A673 (cell line): ENCODE measurements at places on chromosomes 7 and 10.

DNA sequence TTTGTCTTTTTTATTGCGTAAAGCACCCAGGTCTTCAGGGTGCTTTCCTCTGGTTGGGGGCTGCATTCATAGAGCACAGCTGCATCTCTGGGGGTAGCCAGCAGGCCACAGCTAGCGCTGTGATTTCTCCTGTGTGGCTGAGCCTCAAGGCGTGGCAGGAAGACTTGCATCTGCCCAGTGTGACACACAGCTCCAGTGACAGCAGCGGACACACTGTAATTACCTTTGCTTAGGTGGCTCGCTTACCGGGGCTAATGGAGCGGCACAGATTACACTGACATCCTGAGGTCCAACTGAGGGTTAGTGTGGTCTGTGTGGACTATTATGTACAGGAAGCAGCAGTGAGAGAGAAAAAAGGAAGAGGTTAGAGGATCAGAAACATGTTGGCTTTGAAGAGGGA, 27.1 kb downstream of the ABCB4 start:
- no peaks in the 10 kb centered on the region for H3K36me3 ChIP-seq
- H3K27me3 ChIP-seq: peaks cover 1% of the 10 kb centered on the region
- H3K4me3 ChIP-seq: no peak overlapping the region
- no peaks in the 10 kb centered on the region for H3K4me1 ChIP-seq
- no peak for DNase-seq

DNA sequence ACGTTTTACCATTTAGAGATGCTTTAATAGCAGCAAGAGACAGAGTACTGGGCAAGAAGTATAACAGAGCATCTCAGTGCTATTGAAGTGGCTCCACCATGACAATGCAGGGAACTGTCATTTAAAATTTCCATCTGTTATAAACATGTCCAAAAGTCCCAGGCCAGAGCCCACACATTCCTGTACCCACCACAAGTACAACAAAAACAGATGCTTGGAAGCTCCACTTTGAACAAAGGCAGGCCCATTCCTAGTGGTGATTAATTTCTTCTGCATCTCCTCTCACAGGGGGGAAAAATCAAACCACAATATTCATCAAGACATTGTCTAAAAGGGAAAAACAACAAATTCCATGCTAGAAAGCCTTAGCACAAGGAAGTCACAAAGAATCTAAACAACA, 627.9 kb downstream of the PARD3 start:
- H3K27ac ChIP-seq: no peak overlapping the region
- DNase-seq: no peak
- H3K4me1 ChIP-seq: peaks cover 51% of the 10 kb centered on the region
- no peaks in the 10 kb centered on the region for H3K27me3 ChIP-seq
- H3K36me3 ChIP-seq: no peaks in the 10 kb centered on the region

- H3K27ac ChIP-seq: no peak overlapping the region
- H3K4me1 ChIP-seq: peaks cover 26% of the 10 kb centered on the region
- DNase-seq: no peak
- no peak overlapping the region for H3K4me3 ChIP-seq
- no peaks in the 10 kb centered on the region for H3K27me3 ChIP-seq
Observed at GRCh38 chr10:103691723-103692435, 163.5 kb downstream of the SH3PXD2A start.

DNA sequence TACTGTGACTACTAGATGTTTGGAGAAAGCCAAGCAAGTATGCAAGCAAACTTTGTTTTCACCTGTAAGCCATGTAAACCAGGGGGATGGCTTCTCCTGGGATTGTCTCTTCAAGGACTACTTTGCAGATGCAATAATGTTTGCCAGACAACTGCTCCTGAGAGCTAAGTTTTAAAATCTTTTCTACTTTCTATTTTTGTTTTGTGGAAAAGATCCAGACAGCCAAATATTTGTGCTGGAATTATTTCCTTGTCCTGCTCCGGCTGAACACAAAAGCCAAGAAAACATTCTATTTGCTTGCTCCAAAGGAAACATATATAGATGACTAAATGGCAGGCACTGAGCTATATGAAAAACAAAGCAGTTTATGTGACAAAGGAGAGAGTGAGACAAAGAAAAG, 51.6 kb downstream of the TFPI2 start:
- peaks cover 17% of the 10 kb centered on the region for H3K4me1 ChIP-seq
- peaks cover 68% of the 10 kb centered on the region for H3K27me3 ChIP-seq
- no peak overlapping the region for H3K4me3 ChIP-seq
- H3K36me3 ChIP-seq: no peaks in the 10 kb centered on the region
- DNase-seq: no peak

GRCh38 chr10:31353574-31353973, 34.6 kb downstream of the ZEB1 start:
- H3K4me1 ChIP-seq: no peaks in the 10 kb centered on the region
- no peak overlapping the region for H3K4me3 ChIP-seq
- H3K36me3 ChIP-seq: no peaks in the 10 kb centered on the region
- no peaks in the 10 kb centered on the region for H3K27me3 ChIP-seq
- DNase-seq: peak; percentile 9

- no peaks in the 10 kb centered on the region for H3K36me3 ChIP-seq
- no peak overlapping the region for H3K27ac ChIP-seq
- no peak overlapping the region for H3K4me3 ChIP-seq
- no peaks in the 10 kb centered on the region for H3K4me1 ChIP-seq
Observed at GRCh38 chr10:24784923-24785322, 61.2 kb upstream of the ARHGAP21 start.

DNA sequence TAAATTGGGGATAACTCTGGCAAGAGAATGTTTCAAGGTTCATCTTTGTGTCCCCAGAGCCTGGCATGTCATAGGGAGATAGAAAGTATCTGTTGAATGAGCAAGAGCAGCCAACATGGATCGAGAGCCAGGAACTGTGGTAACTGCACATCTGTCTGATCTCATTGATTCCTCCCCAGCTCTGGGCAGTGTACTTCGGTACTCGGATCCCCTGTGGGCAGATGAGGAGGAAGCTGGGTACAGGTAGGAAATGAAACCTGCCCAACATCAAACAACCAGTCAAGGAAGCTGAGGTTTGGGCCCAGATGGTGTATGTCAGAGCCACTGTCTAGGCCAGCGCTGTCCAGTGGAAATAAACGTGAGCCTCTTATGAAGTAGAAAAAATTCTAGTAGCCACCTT, 76.4 kb downstream of the GRK5 start:
- H3K27me3 ChIP-seq: no peaks in the 10 kb centered on the region
- H3K36me3 ChIP-seq: no peaks in the 10 kb centered on the region
- peak overlapping the region; percentile 46 for H3K27ac ChIP-seq
- DNase-seq: no peak
- H3K4me1 ChIP-seq: peaks cover 62% of the 10 kb centered on the region

GRCh38 chr7:90951986-90952954, 312.0 kb upstream of the FZD1 start:
- no peak overlapping the region for H3K4me3 ChIP-seq
- H3K27me3 ChIP-seq: no peaks in the 10 kb centered on the region
- peak overlapping the region; percentile 68 for H3K27ac ChIP-seq
- peaks cover 7% of the 10 kb centered on the region for H3K36me3 ChIP-seq
- DNase-seq: peak; percentile 82

DNA sequence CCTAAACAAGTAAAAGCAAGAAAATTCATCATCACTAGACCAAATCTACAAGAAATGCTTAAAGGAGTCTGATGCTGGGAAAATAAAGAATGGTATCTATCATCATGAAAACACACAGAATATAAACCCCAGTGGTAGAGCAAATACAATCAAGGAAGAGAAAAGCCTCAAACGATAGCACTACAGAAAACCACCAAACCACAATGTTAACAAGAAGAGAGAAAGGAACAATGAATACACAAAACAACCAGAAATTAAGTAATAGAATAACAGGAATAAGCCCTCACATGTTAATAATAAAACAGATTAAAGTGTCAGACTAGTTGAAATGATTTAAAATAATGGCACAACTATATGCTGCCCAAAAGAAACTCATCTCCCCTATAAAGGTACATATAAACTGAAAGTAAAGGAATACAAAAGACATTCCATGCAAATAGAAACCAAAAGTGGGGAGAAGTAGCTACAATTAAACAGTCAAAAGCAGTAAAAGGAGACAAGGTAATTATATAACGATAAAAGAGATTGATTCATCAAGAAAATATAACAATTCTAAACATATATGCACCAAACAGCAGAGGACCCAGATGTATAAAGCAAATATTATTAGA, 77.3 kb downstream of the JMJD1C start:
- H3K4me3 ChIP-seq: no peak overlapping the region
- no peaks in the 10 kb centered on the region for H3K27me3 ChIP-seq
- no peaks in the 10 kb centered on the region for H3K4me1 ChIP-seq

DNA sequence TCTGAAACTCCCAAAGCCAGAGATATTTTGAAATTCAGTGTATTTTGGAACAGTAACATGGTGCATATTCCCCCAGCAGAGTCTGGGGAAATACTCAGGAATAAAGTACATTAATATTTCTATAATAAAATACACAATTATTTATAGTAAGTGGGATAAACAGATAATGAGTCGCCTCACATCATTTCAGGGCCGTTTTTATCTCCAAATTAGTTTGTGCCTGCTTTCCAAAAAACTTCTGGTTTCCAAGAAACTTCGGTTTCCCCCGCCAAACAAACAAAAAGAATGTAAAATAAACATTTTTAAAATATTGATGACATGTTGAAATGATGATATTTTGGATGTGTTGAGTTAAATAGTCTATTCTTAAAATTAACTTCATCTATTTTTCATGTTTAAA, 48.2 kb downstream of the AFAP1L2 start:
- no peak for DNase-seq
- H3K4me1 ChIP-seq: no peaks in the 10 kb centered on the region

DNA sequence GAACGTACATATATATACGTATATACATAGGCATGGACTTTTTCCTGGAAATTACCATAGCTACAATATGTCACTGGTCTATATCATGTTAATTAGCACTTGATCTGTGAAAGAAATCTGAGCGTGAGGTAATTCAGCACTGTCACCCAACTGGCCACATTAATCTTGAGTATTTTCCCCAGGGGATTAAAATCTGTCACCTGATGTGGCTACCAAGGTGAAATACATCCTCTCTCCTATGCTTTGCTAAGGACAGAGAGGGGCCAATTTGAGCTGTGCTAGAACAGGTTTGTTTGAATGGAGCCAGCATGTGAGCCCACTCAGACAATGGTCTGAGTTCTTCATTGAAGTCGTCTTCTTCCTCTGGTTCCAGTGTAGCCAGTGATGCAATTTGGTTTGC, 33.3 kb downstream of the CYCS start:
- H3K4me1 ChIP-seq: peaks cover 12% of the 10 kb centered on the region
- no peak for DNase-seq
- H3K36me3 ChIP-seq: no peaks in the 10 kb centered on the region
- no peak overlapping the region for H3K27ac ChIP-seq
- no peak overlapping the region for H3K4me3 ChIP-seq

DNA sequence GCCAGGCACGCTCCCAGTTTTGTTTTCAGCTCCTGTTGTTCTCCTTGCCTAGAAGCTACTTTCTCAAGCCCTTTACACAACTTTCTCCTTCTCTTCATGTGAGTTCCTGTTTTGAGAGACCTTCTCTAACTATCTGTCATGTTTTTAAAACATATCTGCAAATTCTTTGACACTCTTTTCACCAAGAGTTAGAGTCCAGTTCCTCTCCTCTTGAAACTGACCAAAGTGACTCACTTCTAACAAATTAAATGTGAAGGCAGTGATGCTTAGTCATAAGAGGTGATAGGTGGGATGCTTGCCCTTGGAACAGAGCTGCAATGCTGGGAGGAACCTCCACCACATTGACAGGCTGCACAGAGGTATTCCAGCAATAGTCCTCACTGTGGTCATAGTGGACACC, 25.3 kb downstream of the ZSCAN25 start:
- no peak overlapping the region for H3K4me3 ChIP-seq
- no peaks in the 10 kb centered on the region for H3K27me3 ChIP-seq
- H3K4me1 ChIP-seq: no peaks in the 10 kb centered on the region
- DNase-seq: no peak
- H3K27ac ChIP-seq: no peak overlapping the region
- no peaks in the 10 kb centered on the region for H3K36me3 ChIP-seq

- H3K27me3 ChIP-seq: peaks cover 8% of the 10 kb centered on the region
- H3K4me1 ChIP-seq: no peaks in the 10 kb centered on the region
- H3K36me3 ChIP-seq: no peaks in the 10 kb centered on the region
- no peak overlapping the region for H3K27ac ChIP-seq
- no peak for DNase-seq
Observed at GRCh38 chr10:16259726-16260125, 177.1 kb upstream of the PTER start.

DNA sequence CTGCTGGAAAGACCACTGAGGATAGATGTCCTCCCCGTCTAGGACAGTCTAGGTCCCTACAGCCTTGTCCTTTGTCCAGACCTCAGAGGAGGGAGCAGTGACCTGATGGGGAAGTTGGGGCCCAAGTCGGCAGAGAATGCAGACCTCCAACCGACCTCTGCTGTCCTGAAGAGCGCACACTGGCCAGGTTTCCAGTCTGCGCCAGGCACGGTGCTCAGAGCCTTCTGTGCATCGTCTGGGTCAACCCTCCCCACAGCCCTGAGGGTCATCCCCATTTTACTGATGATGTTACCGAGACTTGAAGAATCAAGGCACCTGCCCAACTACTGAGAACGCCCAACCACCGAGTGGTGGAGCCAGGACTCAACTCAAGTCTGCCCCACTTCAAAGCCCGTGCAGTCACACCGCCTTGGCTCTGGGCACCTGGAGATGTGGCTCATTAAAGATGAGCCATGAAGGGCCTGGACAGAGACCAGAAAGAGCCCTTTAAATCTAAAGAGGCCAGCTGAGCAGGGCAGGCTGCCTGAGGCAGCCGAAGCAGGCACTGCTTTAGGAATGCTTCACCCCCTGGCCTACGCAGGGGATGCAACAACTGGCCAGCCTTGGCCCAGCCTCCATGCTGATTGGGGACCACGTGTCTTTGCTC, 4.4 kb downstream of the ITPRIP start:
- DNase-seq: no peak
- H3K36me3 ChIP-seq: no peaks in the 10 kb centered on the region
- no peak overlapping the region for H3K4me3 ChIP-seq
- H3K27ac ChIP-seq: no peak overlapping the region
- no peaks in the 10 kb centered on the region for H3K27me3 ChIP-seq

DNA sequence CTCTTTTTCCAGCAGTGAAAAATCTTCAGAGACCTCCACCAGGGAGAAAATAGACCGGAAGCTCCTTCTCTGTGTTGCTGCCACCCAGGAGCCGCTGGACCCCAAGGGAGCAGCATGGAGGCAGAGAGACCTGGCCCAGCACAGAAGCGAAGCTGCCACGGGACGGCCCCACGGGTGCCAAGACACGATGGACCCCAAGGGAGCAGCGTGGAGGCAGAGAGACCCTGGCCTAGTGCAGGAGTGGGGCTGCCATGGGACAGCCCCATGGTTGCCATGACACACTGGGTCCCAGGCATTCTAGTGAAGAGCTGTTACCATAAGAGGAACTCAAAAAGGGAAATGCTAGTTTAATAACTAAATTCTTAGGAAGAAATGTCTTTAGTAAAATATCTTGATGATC, 186.3 kb downstream of the PTPRN2 start:
- no peak for DNase-seq
- no peak overlapping the region for H3K4me3 ChIP-seq
- no peaks in the 10 kb centered on the region for H3K27me3 ChIP-seq
- H3K36me3 ChIP-seq: no peaks in the 10 kb centered on the region
- no peaks in the 10 kb centered on the region for H3K4me1 ChIP-seq

GRCh38 chr10:36759141-36759805, 366.1 kb upstream of the ANKRD30A start:
- H3K4me3 ChIP-seq: no peak overlapping the region
- H3K27ac ChIP-seq: no peak overlapping the region
- DNase-seq: no peak
- H3K27me3 ChIP-seq: no peaks in the 10 kb centered on the region
